NCI-H1417 (cell line): ENCODE measurements at places on chromosomes 7 and 10.

- DNase-seq = no peak
Observed at GRCh38 chr10:91690996-91691676, 58.3 kb upstream of the PPP1R3C start.

DNA sequence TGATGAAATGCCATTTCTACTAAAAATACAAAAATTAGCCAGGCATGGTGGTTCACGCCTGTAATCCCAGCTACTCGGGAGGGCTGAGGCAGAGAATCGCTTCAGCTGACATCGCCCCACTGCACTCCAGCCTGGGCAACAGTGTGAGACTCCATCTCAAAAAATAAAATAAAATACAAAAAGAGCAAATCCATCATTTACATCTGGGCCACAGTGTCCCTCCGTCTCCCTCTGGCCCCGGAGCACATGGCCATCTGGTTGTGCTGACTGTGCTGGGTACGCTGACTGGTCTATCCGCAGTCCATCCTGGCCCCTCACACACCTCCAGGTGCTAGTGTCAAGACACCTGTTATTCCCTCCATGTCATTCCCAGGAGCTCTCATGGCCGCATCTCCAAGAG, 42.1 kb downstream of the KCNH2 start:
- DNase-seq = no peak

GRCh38 chr7:41824284-41824683, 121.4 kb upstream of the INHBA start:
- no peak for DNase-seq

DNA sequence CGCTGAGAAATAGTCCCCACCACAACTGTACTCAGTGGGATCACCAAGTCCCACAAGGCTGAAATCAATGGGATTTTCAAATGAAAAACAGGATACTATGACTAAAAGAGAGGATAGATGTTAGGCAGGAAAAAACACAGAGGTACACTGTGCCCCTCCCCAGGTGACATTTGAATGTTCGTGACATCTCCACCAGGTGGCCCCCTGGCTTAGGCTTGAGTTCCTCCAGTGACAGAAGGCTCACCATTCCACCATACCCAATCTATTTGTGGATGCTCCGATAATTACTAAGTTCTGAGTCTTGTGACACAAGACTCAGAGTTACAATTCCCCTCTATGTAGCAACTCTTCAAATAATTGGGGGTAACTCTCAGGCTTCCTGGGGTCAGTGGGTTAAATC, 77.5 kb upstream of the KCNMA1 start:
- DNase-seq = no peak
